ENCODE measurements at places on chromosomes 16 and 17.

DNA sequence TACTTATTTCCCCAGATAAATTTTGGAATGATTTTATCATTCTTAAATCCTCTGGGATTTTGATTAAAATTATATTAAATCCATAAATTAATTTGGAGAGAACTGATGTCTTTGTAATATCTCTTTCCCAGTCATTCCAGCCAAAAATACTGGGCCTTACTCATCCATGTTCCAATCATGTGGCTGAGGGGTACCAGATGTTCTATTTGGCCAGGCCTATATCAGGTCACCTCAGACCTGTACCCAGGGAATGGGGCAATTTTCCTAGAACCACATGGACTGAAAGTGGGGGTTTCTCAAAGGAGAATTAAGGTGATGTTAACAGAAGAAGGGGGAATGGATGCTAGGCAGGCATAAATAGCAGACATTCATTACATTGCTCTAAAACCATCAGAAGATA is 7.5 kb downstream of the SNTB2 start:
- no peak for DNase-seq

GRCh38 chr17:67157732-67158639 is 87.0 kb downstream of the HELZ start:
- DNase-seq: no peak

DNA sequence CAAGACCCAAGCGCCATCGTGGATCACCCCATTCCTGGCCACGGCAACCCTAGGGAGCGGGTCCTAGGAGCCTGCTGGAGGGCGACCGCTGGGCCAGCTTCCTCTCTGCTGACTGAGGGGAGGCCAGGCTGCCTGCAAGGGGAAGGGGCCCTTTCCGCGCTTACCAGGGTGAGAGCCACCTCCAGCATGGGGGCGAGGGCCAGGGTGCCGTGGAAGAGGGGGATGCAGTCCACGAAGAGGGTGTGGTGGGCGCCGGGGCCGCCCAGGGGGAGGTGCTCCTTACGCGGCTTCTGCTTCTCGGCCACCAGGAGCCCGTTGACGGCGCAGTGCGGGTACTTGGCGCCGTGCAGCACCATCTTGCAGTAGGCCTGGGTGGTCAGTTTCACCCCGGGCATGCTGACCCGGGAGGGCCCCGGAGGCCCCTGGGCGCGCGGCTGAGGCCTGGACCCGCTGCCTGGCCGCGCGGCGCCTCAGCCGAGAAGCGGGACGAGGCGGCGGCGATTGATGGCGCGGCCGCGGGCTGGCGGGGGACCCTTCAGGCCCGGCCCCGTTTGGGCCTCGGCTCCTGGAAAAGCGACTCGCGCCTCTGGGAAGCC is 345 bp downstream of the EMC8 start:
- peak; percentile 39 for DNase-seq

DNA sequence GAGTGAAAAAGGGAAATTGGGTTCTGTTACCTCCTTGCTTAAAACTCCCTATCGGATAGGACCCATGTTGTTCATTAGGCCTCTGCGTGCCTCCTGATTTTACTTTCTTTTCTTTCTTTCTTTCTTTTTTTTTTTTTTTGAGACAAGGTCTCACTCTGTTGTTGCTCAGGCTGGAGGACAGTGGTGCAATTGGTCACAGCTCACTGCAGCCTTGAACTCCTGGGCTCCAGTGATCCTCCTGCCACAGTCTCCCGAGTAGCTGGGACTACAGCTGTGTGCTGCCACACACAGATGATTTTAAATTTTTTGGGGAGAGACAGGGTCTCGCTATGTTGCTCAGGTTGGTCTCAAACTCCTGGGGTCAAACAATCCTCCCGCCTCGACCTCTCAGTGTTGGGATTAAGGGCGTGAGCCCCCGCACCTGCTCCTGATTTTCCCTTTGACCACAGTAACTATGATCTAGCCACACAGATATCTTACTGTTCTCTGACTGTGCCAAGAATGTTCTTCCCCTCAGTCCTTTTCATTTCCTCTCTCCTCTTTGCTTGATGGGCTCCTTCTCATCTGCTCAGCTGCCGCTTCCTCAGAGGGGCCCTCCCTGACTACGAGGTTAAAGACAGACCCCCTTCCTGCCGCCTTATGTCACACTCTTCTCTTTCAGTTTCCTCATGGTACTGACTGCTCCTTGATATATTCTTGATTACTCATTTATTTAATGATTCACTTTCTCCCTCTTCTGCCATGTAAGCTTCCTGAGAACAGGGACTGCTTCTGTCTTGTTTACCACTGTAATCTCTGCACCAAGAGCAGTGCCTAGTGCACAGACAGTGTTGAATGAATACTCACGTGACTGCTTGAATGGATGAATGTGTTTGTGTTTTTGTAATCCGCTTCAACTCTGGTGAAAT is 44.3 kb downstream of the LCMT1 start:
- no peak for DNase-seq

- no peak for DNase-seq
These were observed 2.0 kb downstream of the ADGRG1 start for GRCh38 chr16:57630407-57630797.

- no peak for DNase-seq
These were observed 7.8 kb downstream of the ABR start for GRCh38 chr17:1171953-1172352.

- DNase-seq: peak; percentile 18
These were observed 9.1 kb downstream of the TUBG1 start for GRCh38 chr17:42618442-42619150.

DNA sequence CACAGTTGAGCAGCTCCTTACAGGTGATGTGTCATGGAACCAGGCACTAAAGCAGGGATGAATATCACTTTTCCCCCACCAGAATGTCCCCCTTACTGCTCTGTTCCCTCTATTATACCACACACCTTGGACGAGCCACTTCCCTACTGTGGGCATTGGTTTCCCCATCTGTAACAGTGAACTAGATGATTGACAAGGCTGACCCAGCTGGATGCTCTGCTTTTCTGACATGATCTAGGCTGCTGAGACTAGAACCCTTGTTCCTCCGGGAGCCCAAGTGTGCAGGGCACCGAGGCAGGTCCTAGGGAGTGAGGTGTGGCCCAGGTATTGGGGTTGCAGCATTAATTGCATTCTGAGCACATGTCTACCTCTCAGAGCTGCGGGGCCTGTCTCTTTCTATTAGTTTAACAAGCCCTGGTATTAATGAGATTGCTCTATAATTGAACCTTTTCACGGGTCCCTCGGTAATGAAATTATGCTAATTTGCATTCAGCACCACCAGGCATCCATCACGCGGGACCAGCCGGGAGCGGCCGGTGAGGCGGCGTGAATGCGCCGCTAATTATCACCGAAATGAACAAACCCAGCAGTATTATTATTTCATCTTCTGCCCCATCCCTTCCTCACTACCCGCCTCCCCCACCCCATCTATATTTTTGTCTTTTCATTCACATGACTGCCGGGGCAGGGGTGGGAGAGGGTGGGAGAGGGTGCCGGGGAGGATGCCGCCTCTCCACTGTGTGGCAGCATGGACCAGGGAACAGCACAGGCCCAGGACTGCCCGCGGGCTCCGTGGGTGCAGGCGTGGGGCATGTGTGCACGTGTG is 121.1 kb downstream of the CYLD start:
- no peak for DNase-seq

- DNase-seq: peak; percentile 27
These were observed 31.8 kb downstream of the USP7 start for GRCh38 chr16:8931859-8932258.

DNA sequence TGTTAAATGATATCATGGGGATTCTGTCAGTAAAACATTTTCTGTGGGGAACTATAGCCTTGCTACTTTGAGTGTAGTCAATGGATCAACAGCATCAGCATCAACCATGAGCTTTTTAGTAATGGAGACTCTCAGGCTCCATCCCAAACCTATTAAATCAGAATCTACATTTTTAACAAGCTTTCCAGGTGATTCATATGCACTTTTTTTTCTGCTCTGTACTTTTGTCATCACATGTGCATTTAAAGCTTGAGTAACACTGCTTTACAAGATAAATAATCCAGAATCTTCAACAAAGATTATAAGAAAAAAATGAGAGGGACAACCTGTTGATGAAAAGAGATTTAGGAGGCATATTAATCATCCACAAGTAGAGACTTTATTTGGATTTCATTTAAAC is 23.5 kb downstream of the NUP93 start:
- DNase-seq: no peak

- no peak for DNase-seq
These were observed 60.6 kb upstream of the CMIP start for GRCh38 chr16:81384006-81384405.

DNA sequence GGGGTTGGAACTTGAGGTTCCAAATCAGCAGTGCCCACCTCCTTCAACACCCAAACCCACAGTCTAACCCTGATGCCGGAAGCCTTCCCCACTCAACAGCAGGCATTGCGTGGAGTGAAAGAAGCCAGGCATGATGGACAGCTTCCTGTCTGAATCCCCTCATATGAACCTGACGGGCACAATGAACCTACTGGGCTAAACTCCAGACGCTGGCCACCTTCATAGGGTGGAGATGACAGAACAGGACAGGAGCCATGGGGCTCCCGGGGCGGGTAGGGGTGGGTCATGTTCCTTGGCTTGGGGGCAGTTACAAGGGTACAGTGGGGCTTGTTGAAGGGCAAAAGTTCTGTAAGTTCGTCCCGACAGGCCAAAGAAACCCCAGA is 460 bp upstream of the HSBP1 start:
- no peak for DNase-seq

DNA sequence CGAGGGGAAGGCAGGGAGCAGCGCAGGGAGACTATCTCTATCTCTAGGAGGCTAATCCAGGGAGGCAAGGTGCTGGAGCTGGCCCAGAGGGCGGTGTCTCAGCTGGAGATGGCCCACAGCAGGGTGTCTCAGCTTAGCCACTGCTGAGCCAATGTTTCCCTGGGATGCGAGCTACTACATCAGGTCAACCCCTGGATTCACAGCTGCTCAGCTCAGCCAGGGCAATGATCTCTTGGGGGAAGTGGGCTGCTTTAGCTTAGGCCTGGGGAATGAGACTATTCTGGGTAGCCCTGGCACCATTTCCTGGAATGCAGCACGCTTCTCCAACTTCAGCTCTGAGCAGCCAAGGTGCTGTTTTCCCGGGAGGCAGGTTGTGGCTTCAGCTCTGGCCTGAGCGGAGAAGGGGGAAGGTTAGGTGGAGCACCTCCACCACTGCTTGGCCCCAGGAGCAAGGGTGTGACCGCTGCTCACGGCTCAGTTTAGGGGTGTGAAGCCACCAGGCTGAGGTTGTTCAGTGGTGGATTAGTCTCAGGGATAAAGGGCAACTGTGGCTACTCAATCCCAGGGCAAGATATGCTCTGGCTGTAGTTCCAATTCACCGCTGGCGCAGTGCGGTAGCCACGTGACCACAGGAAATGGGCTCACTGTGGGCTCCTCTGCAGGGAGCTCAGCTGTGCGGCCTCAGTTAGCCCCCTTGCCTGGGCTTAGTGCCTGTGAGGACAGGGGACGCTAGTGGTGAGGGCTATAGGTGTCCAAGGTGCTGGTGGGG is 5.2 kb upstream of the PRSS21 start:
- peak; percentile 13 for DNase-seq

- no peak for DNase-seq
These were observed 21.2 kb downstream of the CNGB1 start for GRCh38 chr16:57949595-57950238.

DNA sequence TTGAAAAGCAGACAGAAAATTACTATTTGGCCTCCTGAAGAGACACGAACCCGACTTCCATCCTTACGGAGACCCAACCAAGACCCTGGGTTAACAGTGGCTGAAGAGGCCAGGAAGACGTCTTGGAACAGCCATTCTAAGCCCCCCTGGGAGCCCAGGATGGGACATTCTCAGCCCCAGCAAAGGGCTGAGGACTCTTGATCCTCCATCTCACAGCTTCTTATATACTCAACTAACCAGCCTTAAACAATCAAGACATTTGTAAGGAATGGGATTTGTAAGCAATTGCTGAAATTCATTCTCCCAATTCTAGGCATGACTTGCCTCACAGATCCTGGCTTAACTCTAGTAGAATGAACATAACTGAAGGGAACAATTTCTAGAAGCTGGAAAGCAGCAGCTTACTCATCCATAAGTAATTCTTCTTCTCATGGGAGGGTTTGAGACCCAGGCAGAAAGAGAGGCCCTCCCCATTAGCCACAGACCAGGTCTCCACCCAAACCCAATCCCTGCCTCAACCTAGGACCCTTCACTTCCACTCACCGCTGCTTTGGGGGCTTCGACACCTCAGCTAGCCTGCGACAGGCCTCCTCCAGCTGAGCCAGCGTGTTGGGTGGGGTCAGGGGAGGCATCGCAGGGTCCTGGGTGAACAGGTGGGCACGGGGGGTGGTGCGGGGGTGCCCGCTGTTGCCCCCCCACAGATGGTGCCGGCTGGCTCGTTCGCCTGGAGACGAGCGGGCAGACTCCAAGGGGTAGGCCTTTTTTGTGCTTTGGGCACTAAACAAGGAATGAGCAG is 25.5 kb downstream of the AXIN2 start:
- no peak for DNase-seq

GRCh38 chr17:60920107-60920506 is 242.5 kb downstream of the BCAS3 start:
- no peak for DNase-seq

DNA sequence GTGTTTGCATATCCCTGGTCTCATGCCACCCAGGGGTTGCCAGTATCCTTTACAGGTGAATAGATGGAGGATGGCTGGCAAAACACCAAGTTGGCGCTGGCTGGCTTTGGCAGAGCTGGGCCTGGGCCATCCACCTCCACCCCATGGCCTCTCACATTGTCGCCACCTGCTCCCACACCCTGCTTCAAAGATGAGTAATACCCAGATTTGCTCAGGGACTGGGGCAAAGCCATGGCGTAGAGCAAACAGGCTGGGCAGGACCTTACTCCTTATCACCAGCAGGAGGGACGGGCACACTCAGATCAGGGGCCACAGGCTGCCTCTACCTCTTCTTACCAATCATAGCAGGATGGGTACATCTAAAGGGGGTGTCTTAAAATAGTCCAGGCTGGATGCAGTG is 24.3 kb downstream of the PLA2G10 start:
- no peak for DNase-seq

- DNase-seq: no peak
These were observed 92.9 kb downstream of the PHKB start for GRCh38 chr16:47553853-47554564.

- DNase-seq: peak; percentile 19
These were observed 774 bp upstream of the MAF start for GRCh38 chr16:79601092-79601930.

DNA sequence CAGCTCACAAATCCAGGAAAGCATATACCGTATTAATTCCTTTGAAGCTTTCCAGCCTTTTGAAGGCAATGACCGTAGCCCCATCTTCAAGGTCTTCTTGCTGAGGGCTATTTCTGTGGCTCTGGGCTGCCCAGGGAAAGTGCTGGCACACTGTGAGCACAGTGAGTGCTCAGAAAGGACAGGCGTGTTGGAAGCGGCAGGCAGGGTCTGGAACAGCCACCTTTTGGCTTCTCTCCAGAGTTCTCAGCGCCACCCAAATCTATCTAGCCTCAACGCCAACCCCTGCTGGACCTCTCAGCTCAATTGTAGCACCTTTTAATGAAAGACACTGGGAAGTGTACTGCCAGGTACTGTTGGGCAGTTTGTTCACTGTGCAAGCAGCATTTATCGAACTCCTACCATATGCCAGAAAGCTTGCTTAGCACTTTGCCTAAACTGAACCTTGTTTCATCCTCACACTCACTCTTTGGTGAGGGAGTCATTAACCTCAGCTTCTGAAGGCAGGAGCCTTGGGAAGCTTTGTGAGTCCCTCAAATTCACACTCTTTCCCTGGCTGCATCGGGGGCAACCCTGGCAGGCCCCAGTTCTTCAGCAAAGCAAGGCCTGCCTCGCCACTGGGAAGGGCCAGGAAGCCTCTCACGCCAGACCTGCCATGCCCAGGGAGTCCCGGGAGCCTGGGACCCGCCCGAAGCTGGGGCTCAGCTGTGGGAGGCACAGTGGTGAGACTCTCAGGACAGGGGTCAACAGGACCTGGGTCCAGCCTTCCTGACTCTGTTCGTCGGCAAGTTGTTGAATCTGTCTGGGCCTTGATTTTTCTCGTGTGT is 13.5 kb upstream of the CIBAR2 start:
- DNase-seq: no peak

Measured in CD4-positive, alpha-beta T cell treated with Interleukin-15 for 1 hour (primary cell).